ENCODE measurements at places on chromosomes 1 and 21.

- peak; percentile 59 for DNase-seq
These were observed 493 bp downstream of the DISC1 start for GRCh38 chr1:231626951-231627614.

- DNase-seq, result no peak
These were observed 35.6 kb downstream of the IL23R start for GRCh38 chr1:67201891-67202290.

- no peak for DNase-seq
These were observed 7.1 kb upstream of the SORT1 start for GRCh38 chr1:109404838-109405237.

- no peak for DNase-seq
These were observed 2.7 kb downstream of the RHBG start for GRCh38 chr1:156371553-156372264.

DNA sequence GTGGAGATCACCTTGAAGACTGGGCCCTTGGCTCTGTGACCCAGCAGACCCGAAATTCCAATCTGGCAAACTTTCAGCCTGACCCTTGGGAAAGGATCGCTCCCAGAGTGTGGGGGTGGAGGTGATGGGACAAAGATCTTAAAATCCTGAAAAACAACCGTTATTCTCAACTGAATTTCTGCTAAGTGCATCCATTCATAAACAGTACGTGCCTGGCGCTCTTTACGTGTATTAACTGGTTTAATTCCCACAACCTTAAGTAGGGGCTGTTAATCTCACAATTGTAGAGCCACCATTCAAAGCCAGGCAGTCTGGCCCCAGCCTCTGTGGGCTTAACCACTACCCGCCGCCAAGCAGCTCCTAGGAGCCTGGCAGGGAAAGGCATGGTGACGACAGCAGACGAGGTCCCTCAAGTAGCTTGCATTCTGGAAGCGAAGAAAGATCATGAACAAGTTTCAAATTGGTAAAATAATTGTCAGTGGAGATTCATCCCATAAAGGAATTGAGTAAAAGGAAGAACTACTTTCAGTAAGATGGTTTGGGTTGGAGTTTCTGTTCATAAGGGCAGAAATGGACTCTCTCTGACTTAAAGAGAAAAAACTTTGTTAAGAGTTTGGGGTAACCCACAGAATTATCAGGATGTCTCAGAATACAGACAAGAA, 11.4 kb upstream of the RGS16 start:
- peak; percentile 68 for DNase-seq

GRCh38 chr1:46812996-46813857, 14.4 kb downstream of the CYP4B1 start:
- DNase-seq, result no peak

GRCh38 chr1:66402194-66402593, 131.8 kb upstream of the SGIP1 start:
- no peak for DNase-seq

- no peak for DNase-seq
These were observed 111.8 kb downstream of the FGGY start for GRCh38 chr1:59408608-59409240.

All from stimulated activated naive CD8-positive, alpha-beta T cell treated with anti-CD3 and anti-CD28 coated beads, Interleukin-15, Interleukin-2, amounts not matched to agents 100 U/mL and 50 U/mL, for 24 hours (primary cell).